ENCODE measurements at places on chromosomes 1 and 21.
A peak's percentile ranks its signal among the peaks of the same experiment; 100 is the strongest.

DNA sequence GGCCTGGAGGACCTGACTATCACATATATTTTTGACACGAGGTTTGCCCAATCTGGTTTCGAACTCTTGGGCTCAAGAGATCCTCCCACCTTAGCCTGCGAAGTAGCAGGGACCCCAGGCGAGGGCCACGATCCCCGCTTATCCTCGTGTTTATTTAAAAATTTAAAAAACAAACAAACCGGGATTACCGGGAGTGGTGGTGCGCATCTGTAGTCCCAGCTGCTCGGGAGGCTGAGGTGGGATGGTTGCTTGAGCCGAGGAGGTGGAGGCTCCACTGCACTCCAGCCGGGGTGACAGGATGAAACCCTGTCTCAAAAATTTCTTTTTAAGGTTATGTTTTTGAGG lies 452 bp upstream of the EXOSC10 start:
- DNase-seq: no peak

- no peak for DNase-seq
Measured at GRCh38 chr1:107535091-107535490, 394.3 kb downstream of the NTNG1 start.

DNA sequence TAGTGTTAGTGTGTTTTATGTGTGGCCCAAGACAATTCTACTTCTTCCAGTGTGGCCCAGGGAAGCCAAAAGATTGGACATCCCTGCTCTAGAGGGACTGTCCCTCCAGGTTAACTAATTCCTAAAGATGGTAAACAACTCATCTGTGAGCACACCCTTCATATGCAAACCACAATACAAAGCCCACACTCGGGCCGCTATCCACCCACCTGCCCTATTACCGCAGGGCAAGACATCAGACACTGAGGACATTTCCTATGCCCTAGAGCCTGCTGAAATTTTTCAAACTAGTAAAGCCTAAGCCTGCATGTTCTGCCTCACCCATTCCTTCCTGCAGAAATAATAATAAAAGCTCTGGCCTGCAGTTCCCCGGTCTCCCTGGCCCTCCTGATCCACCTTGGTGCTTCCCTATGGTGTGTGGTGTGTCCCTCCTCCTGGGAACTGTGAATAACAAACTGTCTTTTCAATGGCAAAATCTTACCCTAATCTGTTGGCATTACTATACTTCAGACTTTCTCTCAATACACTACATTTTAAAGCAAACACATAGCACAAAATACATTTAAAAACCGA lies 39.3 kb upstream of the NTPCR start:
- DNase-seq: no peak

- DNase-seq: no peak
Measured at GRCh38 chr1:110032327-110032726, 2.1 kb upstream of the STRIP1 start.

DNA sequence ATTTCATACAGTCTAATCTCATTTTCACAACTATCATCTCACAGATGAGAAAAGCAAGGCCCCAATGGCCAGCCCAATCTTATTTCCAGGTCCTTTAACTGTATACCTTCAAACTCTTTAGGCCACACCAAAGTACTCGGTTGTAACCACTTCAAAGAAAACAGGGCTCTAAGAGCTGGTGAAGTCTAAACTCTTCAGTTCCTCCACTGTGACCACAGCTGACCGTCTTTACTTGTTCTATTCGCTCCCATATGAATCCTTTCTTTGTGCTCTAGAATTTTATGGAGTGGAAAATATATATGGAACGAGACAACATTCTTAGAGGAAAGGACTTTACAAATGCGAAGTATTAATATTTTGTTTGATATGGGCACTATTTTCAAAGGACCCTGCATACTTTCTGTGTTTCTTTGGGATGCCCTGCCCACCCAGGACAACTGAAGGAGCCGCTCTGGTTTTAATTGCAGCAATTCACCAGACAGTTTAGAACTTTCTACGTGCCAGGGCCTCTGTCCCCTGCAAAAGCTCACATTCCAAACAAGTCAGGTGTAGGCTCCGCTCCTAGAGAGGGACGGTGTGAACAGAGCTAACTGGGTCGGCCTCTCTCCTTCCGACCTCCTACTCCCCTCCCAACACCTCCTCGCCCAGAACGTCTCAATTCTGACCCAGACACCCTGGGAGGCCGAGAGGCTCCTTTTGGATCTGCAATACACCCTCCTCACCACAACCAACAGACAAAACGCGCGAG lies 15.7 kb downstream of the IER5 start:
- DNase-seq: no peak

DNA sequence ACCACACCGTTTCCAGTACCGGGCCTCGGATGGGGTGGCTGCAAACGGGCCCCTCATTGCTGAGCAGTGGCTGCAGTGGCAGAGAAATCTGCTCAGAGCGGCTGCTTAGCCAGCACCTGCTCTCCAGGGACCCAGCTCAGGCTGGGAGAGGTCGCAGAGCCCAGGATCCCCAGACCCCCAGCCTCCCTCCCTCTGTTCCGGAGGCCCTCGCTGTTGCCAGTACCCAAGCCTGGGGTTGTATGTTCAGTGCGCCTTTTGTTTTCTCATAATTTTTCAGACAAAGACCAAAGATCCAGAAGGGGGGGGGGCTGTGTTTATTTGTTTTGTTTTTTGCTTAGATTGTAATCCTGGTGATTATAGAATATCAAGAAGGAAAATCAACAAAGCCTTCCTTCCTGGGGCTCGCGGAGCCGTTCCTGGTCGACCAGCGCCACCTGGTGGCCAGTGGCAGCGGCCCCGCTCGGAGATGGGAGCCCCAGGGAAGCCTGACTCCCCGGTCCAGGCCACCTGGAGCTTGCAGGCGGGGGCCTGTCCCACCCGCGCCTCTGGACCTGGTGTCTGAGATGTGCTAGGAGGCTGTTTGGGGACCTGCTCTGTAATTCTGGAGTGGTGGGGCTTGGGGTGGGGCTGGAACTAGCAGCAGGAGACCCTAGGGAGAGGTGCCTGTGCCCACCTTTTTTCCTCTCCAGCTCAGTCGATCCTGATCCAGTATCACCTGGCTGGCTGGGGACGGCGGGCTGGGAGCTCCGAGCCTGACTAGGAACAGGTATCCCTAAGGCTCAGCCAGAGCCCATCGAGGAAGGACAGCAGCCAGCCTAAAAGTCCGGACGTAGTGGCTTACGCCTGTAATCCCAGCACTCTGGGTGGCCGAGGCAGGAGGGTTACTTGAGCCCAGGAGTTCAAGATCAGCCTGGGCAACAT lies 123.9 kb upstream of the VAMP3 start:
- peak; percentile 45 for DNase-seq

- no peak for DNase-seq
Measured at GRCh38 chr21:34737115-34737514, 68.3 kb downstream of the CLIC6 start.

GRCh38 chr1:36155408-36156328 lies at the start of gene MAP7D1:
TSS of gene MAP7D1 (plus strand) at chr1:36156160. CDS start at chr1:36156418, 258 bp downstream.
- peak; percentile 65 for DNase-seq

- no peak for DNase-seq
Measured at GRCh38 chr1:46030876-46031660, 101.4 kb downstream of the PIK3R3 start.

DNA sequence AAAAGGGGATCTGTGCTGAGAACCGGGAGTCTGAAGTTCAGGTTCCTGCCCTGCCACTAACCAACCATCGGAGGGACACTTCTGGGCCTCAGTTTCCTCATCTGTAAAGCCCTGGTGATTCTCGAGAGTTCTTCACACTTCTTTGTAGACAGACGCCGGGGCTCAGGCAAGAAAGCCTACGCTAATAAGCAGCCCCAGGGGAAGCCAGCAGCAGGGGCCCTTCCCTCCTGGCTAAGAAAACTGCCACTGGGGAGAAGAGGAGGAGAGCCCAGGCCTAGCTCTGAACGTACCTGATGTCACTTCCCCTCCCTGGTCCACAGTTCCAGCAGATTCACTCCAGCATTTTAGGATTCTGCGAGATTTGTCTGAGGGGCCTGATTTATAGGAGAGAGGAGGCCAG lies 76.0 kb downstream of the CAMK2N1 start:
- DNase-seq: no peak

DNA sequence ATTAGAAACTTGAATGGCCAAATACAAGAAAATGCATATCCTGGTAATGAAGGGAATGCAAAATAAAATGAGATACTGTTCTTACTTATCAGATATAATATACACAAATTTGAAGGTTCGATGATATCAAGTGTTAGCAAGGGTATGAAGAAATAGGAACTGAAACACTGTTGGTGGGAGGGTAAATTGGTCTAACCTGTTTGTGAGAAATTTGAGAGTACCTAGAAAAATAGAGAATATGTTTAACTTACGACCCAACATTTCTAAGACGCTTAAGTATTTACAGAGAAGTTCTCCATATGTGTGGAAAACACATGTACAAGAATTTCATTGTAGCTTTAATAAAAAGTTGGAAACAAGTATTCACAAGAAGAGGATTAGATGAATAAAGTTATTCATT lies 25.9 kb downstream of the ATG4C start:
- no peak for DNase-seq

- DNase-seq: no peak
Measured at GRCh38 chr1:67580691-67581403, 104.2 kb upstream of the GADD45A start.

- DNase-seq: no peak
Measured at GRCh38 chr1:181086926-181087325, 1.6 kb upstream of the IER5 start.

GRCh38 chr1:92973203-92973897 lies 12.1 kb upstream of the DIPK1A start:
- no peak for DNase-seq

DNA sequence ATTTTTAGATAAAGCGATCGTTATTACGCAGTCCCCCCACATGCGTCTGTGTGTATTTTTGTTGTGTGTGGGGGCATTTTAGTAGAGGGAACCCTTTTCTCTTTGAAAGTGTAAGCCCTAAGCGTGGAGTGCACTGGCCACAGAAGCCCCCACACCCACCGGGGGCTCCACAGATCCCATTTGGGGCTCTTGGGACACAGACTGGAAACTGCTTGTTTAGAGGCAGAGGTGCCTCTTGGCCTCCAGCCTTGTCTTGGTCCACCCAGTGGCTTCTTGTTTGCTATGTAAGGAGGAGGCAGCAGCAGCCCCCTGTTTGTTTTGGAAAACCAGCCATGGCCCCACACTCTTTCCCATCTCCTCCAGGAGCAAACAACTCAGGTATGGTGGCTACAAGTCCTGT lies 42.8 kb downstream of the SLC37A1 start:
- no peak for DNase-seq

DNA sequence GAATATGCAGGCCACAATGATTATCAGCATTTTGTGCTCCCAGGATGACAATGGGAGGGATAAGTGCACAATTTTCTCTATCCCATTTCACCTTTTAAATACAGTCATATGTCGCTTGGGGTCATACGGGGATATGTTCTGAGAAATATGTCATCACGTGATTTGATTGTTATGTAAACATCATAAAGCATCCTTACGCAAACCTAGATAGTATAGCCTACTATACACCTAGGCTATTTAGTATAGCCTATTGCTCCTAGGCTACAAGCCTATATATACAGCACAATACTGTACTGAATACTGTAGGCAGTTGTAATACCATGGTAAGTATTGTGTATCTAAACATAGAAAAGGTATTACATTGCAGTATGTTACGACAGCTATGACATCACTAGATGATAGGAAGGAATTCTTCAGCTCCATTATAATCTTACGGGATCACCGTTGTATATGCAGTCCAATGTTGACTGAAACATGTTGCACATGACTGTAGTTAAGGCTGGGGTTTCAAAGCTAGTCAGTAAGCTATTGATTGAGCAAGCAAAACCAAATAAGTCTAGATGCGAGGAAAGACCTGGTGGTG lies 18.9 kb downstream of the RUSC1 start:
- no peak for DNase-seq

GRCh38 chr1:37821481-37821880 lies 13.5 kb upstream of the YRDC start:
- no peak for DNase-seq

- no peak for DNase-seq
Measured at GRCh38 chr1:153942766-153943549, 3.6 kb downstream of the DENND4B start.

DNA sequence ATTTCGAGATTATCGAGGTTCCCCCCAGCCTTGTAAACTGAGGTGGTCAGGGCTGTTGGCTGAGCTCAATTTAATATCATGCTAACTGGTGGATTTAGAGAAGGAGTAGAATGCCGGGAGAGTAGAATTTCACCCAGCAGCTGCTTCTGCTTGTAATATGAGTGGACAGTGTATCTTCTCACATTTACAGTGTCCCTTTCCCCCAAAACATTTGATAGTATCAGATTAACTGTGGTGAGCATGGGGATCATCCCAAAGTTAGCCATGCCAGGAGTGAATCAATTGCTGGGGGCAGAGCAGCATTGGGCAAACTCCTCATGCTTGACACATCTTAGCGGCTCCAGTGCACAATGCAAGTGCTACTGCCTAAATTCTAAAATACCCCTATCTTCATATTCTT lies 9.2 kb upstream of the PPFIA4 start:
- DNase-seq: no peak

GRCh38 chr1:3410142-3410925 lies 44.1 kb upstream of the ARHGEF16 start:
- DNase-seq: no peak

- no peak for DNase-seq
Measured at GRCh38 chr1:204714194-204714860, 28.8 kb upstream of the LRRN2 start.

DNA sequence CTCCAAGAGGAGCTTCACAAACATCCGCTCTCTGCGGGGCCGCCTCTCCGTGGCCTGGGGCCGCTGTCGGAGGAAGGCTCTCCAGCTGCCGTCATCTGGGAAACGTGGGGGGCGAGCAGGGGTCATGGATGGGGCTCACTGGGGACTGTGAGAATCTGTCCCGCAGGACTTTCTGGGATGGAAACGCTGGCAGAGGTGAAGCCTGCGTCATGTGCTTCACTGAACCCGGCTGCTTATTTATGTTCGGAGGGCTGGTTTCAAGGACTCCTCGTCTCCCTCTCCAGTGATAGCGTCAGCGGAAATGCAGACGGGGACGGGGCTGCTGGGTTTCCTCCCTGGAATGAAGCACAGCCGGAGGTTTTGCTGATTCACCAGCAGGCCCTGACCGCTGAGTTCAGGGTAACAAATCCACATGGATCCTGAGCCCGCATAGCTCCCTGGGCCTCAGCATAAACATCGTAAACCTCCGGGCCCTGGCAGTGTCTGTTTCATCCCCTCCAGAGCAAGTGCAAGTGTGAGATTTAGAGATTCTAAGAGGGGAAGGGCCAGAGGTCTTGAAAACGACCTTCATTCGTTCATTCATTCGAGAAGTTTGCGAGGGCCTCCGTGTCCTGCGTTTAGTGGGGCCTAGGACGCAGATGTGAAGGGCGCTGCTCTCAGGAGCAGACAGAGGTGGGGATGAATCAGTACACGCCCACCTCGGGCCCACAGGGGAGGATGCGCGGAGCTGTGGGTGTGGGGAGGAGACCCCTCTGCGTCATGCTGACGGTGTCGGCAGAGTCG lies 7.0 kb upstream of the POFUT2 start:
- no peak for DNase-seq

Measured in stimulated activated CD8-positive, alpha-beta memory T cell treated with anti-CD3 and anti-CD28 coated beads, Interleukin-4, amount 100 ng/mL, for 4 hours (primary cell).